Activated gamma-delta T cell treated with Interleukin-2 at 50 U/mL for 16 hours (primary cell): ENCODE measurements at places on chromosomes 7 and 10.

DNA sequence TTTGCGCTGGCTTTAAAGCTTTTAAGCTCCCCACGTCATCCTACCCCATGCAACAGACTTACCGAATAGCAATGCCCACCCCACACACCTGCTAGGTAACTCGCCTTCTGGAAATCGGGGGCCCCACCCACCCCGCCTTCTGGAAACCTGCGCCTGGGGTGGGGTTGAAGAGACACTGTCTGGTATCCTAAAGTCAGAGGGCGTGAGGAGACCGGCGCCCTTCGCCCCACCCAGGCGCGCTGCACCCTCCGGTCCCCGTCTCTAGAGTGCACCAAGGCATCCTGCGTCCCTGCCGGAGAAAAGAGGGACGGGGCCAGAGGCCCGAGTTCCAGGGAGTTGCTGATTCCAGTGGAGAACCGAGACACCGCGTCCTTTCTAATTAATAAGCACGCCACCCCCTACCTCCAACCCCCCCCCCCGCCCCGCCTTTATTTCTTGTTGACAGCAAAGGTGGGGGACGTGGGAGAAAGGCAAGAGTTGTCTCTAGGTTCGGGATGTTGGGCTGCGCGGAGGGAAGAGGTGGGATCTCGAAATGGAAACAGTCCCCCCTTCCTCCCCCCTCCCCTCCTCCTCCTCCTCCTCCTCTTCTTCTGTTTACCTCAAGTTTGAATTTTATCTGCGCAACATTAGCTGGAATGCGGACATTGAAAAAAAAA lies 220.9 kb upstream of the MKLN1 start:
- DNase-seq = peak; percentile 51

- DNase-seq = no peak
Measured at GRCh38 chr7:11668727-11669126, 163.3 kb downstream of the THSD7A start.

DNA sequence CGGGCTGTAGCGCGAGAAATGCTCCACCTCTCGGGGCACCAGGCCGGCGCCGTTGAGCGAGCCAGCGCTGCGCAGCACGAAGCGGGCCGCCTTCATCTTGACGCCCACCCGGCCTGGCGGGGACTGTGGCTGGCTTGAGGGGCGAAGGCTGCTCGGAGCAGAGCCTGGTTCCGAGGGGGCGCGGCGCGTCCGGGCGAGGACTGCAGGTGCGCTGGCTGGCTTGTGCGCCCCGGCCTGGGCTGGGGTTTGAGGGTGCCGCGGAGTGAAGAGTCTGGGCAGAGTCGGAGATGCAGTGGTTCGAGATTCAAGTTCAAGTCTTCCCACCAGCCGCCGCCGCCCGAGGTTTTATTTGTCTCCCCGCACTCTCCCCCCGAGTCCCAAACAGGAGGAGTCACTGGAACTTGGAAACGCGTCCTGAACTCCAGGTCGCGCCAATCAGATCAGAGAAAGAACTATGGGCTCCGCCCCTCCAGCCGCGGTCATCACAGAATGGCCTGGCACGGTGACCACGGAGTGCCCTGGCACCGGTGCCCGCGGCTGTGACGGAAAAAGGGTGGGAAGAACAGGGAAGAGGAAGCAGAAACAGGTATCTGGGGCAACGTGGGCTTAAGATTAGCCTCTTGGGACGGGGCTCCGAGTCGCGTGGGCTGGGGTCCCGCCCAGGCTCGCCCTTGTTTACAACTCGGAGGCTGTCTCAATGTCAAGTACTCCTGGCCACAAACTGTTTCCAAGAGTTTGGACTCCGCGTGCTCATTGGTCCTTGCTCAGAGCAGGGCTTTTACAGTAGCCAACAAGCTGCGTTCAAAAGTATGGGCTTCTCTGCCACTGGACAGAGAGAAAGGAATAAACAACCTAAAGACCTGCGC lies at the start of gene PDK4:
PDK4 (minus strand) TSS at position 319 of the 866 bp plus-strand sequence; CDS start at position 96, 223 bp downstream.
- DNase-seq = no peak

DNA sequence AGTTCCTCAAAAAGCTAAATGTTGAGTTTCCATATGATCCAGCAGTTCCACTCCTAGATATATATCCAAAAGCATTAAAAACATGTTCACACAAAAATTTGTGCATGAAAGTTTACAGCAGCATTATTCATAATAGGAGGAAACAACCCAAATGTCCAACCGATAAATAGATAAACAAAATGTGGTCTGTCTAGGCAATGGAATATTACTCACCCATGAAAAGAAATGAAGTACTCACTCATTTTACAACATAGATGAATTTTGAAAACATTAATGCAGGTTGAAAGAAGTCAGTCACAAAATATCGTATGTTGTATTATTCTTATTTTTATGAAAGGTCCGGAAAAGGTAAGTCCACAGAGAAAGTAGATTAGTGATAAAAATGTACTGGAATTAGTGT lies 34.0 kb downstream of the BMPR1A start:
- no peak for DNase-seq
